DMS153 (cell line): ENCODE measurements at places on chromosomes 4 and X.

DNA sequence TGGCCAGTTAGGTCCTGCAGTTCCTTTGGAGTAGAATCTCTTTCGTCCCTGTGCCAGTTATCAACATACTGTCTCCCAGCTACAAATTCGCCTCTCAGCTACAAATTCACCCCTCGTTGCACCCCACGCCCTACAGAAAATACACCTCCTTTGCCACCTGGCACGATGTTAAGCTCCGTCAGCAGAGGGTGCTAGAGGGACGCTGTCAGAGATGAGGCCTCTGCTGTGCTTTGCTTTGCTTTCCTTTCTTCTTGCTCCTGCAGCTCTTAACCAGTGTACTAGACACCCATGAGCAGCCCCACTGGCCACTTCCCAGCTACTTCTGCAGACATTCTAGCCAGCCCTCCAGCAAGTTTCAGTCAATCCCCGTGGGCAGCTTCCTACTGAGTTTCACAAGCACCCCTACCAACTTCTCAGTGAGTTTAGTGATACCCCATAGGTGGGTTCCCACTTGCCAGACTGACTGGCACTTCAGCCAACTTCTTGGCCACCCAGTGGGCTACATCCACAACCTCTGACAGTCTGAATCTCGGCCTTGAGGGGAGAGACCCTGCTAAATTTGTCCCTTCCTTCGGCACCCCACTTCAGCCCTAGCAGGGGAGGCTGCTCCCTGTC lies 21.8 kb downstream of the HAUS3 start:
- peak; percentile 13 for DNase-seq

- no peak for DNase-seq
Observed at GRCh38 chrX:427812-428725, 41.4 kb upstream of the PPP2R3B start.

DNA sequence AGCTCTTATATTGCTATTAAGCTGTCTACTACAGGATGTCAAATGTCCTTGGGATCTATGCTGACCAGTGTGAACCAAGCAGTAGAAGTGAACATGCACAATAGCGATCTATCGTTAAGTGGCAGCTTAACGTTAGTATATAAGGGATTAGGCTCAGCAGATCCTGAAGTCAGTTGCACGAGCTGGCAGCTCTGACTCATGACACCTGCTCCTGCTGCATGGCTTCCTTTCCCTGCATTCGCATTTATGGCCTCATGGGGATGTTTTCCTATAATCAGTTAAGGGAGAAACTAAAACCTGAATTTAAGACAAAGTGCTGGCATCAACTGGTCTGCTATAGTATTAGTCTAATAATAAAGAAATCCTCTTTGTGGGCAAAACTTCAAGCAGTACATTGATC lies 12.7 kb upstream of the MCUB start:
- no peak for DNase-seq

GRCh38 chrX:38018766-38019425 lies 12.5 kb downstream of the SYTL5 start:
- no peak for DNase-seq

- no peak for DNase-seq
Observed at GRCh38 chrX:125150231-125150630, 169.4 kb upstream of the TEX13C start.

GRCh38 chr4:150248181-150248580 lies 169.9 kb downstream of the DCLK2 start:
- DNase-seq, result no peak

GRCh38 chr4:111797455-111798163 lies 347.6 kb upstream of the FAM241A start:
- no peak for DNase-seq

- DNase-seq, result no peak
Observed at GRCh38 chr4:6178757-6179156, 21.6 kb downstream of the JAKMIP1 start.

DNA sequence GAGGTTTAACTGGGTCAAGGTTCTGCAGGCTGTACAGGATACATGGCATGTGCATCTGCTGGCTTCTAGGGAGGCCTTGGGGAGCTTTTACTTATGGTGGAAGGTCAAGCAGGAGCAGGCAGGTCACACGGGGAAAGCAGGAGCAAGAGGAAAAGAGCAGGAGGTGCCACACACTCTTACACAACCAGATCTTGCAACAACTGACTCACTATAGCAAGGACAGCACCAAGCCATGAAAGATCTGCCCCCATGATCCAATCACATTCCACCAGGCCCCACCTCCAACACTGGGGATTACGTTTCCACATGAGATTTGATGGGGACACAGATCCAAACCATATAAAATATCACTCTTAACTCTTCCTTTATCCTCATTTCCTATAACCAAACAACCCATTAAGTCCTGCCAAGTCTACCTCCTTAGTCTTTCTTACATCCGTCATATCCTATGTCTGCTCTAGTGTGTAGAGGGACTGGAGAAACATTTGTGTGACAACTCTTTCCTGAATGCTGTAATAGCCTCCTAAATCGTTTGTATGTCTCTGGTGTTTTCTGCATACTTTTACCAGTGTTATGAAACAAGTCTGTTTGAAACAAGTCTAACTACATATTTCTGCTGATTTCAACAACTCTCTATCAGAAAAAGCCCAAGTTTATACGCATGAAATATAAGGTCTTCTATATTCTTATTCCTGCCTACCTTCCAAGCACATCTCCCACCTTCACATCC lies 8.3 kb upstream of the RAP2C start:
- DNase-seq, result no peak

DNA sequence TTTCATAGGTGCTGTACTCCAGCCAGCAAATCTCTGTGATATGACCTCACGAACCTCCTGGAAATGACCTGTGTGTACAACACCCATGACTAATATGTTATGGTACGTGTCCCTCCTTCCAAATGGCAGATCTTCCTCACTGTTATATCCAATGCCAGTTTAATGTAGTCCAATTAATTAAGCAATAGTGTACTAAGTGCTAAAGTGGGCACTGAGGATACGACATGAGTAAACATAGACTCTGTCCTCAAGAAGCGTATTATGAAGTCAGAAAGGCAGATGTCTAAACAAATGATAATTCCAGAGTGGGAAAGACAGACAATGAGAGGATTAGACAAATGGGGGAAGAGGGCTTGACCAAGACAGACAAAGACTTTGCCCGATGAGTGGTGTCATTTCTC lies 33.9 kb downstream of the GPRIN3 start:
- no peak for DNase-seq

GRCh38 chrX:154029439-154029838 lies 9.7 kb upstream of the IRAK1 start:
- no peak for DNase-seq

DNA sequence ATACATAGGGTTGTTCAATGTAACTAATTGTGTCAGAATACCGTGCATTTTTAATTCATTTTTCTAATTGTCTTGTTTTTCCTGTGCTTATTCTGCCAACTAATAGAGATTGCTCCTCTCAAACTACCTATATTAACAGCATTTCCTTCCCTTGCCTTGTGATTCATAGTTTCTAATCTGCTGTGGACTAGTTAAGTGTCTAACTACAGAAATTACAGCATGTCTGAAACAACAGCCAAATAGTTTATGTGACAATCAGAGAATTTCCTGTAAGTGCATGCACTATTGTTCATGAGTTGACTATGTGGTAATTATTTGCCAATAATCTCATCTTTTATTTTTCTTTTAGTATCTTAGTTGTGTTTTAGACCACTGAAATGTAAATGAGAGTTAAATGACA lies 4.1 kb upstream of the SEC24B start:
- no peak for DNase-seq

DNA sequence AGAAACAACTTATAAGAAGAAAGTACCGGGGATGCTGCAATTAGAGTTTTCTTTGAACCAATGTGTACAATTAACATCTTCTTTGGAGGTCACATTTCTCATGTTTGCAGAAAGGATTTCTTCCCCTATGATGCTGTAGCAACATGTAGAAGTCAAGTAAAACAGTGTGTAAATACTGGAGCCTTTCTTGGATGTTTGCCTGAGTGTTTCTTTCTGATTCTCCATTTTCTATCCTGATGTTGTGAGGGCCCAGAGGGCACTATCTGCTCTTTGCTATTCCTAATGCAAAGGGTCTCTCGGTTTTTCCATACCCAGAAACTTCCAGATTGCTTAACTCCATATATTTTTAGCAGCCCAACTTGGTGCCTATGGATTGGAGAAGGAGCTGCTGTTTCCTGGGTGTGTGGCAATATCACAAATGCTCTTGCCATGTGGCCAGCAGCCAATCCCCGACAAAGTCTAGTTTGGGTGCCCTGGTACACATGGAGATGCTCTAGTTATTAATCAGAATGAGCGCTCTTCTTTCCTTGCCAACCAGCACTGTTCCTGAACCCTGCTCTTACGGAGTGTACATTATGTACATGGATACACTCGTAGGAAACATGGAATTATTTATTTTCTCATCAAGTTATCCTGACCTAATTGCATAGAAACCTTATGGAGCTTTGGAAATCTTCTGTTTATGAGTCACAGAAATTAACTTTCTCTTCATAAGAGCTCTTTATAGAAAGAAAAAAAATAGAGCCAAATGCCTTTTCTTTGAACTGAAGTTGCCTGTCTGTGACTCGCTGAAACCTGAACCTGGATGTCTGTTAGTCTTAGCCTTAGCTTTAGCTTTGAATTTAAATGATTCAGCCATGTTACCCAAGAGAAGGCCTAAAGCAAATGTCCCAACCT lies 67.0 kb upstream of the GPC4 start:
- no peak for DNase-seq

- no peak for DNase-seq
Observed at GRCh38 chr4:101184668-101185067, 162.7 kb downstream of the PPP3CA start.

GRCh38 chrX:41868392-41868977 lies 54.9 kb downstream of the CASK start:
- DNase-seq, result no peak

DNA sequence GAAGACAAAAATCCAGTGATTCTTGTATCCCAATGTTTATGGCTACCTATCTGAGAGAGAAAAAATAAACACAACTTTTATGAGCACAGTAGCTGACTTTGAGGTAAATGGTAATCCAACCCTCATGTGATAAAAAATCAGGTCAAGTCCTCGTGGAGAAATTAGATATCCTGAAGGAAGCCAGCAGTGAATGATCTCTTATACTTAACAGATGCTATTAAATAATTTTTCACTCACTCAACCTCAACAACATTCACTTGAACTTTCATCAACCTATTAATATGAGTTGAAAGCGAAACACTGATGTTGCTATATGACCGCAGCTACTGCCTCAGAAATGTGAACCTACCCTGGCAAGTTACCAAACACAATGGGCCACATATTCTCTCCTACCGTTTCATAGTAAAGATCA lies 105.4 kb downstream of the GPC3 start:
- DNase-seq, result no peak

DNA sequence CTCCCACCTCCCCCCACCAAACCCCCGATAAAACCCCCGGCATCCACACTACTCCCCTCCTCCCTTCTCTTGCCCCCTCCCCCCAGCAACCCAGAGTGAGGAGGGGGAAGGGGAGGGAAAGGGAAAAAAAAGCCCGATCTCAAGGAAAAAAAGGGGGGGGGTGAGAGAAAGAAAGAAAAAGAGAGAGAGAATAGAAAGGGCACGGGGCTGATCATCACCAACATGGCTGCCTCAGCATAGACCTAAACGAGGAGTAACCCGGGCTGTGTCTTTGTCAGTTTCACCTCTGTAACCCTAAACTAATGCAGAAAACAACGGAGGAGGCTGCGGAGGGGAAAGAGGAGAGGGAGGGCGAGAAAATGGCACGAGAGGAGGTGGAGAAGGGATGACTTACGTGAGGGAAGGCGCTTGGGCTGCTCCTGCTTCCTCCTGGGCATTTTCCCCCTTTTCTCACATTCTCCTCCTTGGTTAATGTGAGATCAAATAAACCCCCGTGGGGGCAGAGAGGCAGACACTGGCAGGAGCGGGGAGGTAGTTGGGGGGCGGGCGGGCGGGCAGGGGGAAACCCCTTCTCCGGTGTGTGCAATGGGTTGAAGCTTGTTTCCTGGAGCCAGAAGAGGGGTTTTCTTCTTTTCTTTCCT lies 532 bp downstream of the ZNF827 start:
- DNase-seq, result no peak

DNA sequence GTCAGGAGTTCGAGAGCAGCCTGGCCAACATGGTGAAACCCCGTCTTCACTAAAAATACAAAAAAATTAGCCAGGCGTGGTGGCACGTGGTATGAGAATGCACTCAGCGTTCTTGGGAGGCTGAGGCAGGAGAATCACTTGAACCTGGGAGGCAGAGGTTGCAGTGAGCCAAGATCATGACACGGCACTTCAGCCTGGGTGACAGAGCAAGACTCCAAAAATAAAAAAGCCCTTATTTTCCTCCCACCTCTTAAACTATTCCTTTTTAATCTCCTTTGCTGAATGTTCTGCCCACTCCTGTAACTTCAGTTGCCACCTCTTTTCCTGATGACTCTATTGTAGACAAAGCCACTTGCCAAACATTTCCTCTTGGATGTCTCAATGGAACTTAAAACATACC lies 72.6 kb downstream of the TAF1 start:
- DNase-seq, result no peak

- no peak for DNase-seq
Observed at GRCh38 chr4:108834835-108835384, 72.1 kb upstream of the ETNPPL start.

DNA sequence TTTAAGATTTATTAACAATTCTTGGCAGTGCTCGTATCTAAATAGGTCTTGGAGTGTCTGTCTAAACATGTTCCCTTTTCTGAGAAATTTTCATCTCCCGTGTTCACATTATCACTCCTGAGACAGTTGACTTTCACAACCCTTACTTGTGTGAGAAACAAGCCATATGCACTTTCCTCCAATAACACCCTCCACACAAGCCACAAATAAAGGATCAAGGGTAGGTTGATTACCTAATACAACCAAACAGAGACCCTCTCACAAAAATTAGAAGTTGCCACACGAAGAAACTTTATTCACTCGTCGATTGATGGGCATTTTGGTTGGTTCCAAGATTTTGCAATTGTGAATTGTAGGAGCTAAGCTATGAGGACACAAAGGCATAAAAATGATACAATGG lies 763.9 kb downstream of the TRAM1L1 start:
- DNase-seq, result no peak

GRCh38 chr4:472881-473569 lies 25.9 kb downstream of the ZNF721 start:
- DNase-seq, result no peak
